ENCODE measurements at places on chromosomes 3 and 15. TPM values are rescaled to one million over a fixed set of nuclear protein-coding genes. Genes with fewer than 3 reads are reported as not detected.

Gene WNT7A
- total RNA-seq = 4.1 TPM

Gene GHSR
- total RNA-seq = not detected

- no peaks in the 10 kb centered on the region for H3K27me3 ChIP-seq
- peaks cover 8% of the 10 kb centered on the region for H3K36me3 ChIP-seq
- peak within 1 kb of the TSS; percentile 50 for H3K4me3 ChIP-seq
- DNase-seq = peak; percentile 85
Observed at GRCh38 chr3:46208167-46208704, at the start of gene CCR1. TSS of gene CCR1 (minus strand) at chr3:46208313. CDS start at chr3:46204313, 4,000 bp downstream.

Gene ASB14
- 0.50 TPM for total RNA-seq

DNA sequence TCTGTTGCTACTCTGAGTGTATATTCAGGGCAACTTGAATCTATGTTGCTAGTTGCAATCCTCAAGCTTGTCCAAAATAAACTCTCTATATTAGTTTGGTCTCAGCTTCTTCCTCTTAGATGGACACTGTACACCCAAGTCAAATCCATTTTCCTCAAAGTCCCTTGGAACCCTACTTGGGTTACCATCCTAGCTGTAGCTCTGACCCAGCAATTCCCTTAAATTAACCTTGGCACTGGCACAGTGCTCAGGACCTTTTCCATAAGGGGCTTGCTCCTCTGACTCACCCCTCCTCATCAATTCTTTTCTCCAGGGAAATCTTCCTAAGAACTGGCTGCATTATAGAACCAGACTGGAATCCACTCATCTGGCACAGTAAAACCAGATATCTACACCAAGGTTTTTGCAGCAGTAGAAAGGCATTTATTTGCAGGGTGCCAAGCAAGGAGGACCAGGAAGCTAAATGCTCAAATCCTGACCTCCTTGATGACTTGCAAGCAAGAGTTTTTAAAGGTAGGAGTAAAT is 44.9 kb upstream of the B3GALNT1 start:
- H3K4me1 ChIP-seq = no peaks in the 10 kb centered on the region
- no peaks in the 10 kb centered on the region for H3K27me3 ChIP-seq

GRCh38 chr15:73981761-73982221 is 10.3 kb downstream of the STOML1 start:
- no peak overlapping the region for H3K4me3 ChIP-seq
- H3K36me3 ChIP-seq = no peaks in the 10 kb centered on the region
- H3K27ac ChIP-seq = peak overlapping the region; percentile 91
- no peak for DNase-seq
- H3K27me3 ChIP-seq = no peaks in the 10 kb centered on the region

DNA sequence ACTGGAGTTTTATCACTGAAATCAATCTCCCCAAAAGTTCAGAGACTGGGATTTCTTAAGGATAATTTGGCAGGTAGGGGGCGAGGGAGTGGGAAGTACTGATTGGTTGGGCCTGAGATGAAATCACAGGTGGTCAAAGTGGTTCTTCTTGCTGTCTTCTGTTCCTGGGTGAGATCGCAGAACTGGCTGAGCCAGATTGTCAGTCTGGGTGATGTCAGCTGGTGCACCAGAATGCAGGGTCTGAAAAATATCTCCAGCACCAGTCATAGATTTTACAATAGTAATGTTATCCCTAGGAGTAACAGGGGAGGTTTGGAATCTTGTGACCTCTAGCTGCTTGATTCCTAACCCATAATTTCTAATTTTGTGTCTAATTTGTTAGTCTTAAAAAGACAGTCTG is 86.7 kb upstream of the SLC25A36 start:
- DNase-seq = no peak
- H3K36me3 ChIP-seq = no peaks in the 10 kb centered on the region
- H3K4me3 ChIP-seq = no peak overlapping the region
- H3K4me1 ChIP-seq = no peaks in the 10 kb centered on the region

Gene PLA2G4D
- total RNA-seq = not detected

Gene RASL12
- total RNA-seq = 21.5 TPM

Gene NRROS
- 20.7 TPM for total RNA-seq

DNA sequence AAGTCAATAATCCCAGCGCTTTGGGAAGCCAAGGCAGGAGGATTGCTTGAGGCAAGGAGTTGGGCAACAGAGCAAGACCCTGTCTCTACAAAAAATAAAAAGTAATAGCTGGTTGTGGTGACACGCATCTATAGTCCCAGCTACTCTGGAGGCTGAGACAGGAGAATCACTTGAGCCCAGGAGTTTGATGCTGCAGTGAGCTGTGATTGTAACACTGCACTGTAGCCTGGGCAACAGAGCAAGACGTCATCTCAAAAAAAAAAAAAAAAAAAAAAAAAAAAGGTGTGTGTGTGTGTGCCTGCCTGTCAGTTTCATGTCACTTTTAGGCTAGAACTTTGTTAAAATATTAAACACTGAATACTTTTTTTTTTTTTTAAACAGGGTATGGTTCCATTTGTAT is 28.4 kb downstream of the DNAJC19 start:
- H3K36me3 ChIP-seq = peaks cover 98% of the 10 kb centered on the region
- H3K4me1 ChIP-seq = no peaks in the 10 kb centered on the region
- no peak overlapping the region for H3K4me3 ChIP-seq
- H3K27ac ChIP-seq = no peak overlapping the region
- no peaks in the 10 kb centered on the region for H3K27me3 ChIP-seq

- H3K36me3 ChIP-seq = no peaks in the 10 kb centered on the region
- H3K4me1 ChIP-seq = no peaks in the 10 kb centered on the region
- DNase-seq = no peak
- no peak overlapping the region for H3K4me3 ChIP-seq
- no peak overlapping the region for H3K27ac ChIP-seq
- no peaks in the 10 kb centered on the region for H3K27me3 ChIP-seq
Observed at GRCh38 chr3:162171970-162172369, 675.4 kb downstream of the OTOL1 start.

GRCh38 chr3:160115387-160115786 is 109.8 kb upstream of the C3orf80 start:
- no peaks in the 10 kb centered on the region for H3K36me3 ChIP-seq
- no peaks in the 10 kb centered on the region for H3K27me3 ChIP-seq
- H3K4me1 ChIP-seq = peaks cover 11% of the 10 kb centered on the region
- no peak for DNase-seq
- H3K27ac ChIP-seq = no peak overlapping the region
- no peak overlapping the region for H3K4me3 ChIP-seq

DNA sequence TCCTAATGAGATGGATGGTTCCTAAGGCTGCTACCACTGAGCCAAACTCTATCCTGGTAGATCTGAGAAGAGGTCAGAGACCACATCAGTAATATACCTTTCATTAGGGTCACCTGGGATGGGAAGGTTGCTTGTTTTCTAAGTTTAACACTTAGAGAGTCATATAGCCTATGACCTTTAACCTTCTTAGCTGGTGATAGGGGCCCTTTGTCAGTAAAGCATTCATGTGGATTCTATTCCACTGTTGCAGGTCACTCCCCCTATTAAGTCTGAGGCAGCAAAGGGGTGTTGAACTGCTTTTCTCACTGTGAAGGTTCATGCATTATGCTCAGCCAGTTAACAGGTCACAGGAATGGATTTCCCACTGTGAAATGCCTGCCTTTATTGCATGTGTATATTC is 6.1 kb upstream of the ZNF609 start:
- H3K27ac ChIP-seq = no peak overlapping the region
- DNase-seq = no peak
- peaks cover 18% of the 10 kb centered on the region for H3K4me1 ChIP-seq
- H3K36me3 ChIP-seq = peaks cover 12% of the 10 kb centered on the region
- H3K27me3 ChIP-seq = no peaks in the 10 kb centered on the region

DNA sequence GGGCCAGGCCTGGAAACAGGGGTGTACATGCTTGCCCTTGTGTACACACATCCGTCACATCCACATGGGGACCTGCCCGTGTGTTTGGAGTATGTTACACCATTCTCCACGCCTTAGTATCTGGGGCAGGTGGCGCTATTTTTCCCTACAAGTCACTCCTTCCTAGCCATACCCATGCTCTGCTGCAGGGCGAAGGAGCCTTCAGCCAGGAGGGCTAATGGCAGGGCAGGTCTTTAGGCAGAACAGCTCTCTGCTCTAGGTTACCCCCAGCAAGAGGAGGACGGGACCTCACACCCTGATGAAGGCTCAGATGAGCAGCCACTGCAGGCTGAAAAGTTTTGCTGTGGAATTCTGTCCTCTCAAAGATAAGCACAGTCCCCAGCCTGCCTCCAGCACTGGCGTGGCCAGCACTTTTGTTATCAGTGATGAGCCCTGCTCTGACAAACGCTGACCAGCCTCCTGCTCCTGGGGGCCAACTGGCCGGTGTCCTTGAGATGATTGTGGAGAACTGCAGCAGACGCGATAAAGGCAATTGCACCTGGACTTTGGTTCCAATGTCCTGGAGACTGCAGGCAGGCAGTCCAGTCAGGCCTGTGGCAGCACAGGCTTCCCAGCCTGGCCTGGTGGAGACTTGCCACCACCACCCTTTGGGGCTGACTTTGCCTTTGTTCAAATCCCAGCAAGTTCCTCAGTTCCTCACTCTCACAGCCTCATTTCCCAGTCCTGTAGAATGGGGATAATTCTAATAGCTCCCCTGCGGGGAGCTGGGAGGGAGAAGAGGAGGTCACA is 19.8 kb upstream of the PIGZ start:
- no peaks in the 10 kb centered on the region for H3K4me1 ChIP-seq
- H3K27me3 ChIP-seq = peaks cover 15% of the 10 kb centered on the region
- no peak overlapping the region for H3K4me3 ChIP-seq
- H3K36me3 ChIP-seq = no peaks in the 10 kb centered on the region

DNA sequence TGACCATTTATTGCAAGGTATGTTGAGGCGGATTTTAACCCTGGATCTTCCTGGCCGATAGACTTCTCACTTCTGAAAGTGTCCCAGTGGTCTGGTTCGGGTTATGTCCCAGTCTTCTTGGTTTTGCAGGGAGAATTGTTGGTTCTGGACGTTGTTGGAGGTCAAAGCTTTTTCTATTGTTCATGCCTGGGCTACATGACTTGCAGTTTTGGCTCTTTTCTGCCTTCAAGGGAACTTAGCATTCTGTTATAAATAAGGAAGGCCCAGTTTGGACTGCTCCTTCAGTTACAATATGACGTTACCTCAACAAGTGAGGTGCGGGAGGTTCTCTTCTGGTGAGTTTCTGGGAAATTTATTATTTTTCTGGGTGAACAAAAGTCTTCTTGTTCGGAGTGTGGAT is 614.3 kb downstream of the DIPK2A start:
- no peak for DNase-seq
- no peak overlapping the region for H3K27ac ChIP-seq
- H3K4me1 ChIP-seq = no peaks in the 10 kb centered on the region
- H3K4me3 ChIP-seq = no peak overlapping the region

GRCh38 chr3:51975852-51976549 is 1.1 kb downstream of the ABHD14A start:
- no peaks in the 10 kb centered on the region for H3K27me3 ChIP-seq
- peak overlapping the region; percentile 97 for H3K27ac ChIP-seq
- peak; percentile 87 for DNase-seq
- H3K4me1 ChIP-seq = peaks cover 39% of the 10 kb centered on the region
- peak overlapping the region; percentile 88 for H3K4me3 ChIP-seq

GRCh38 chr15:85880501-85881190 is 85.9 kb upstream of the KLHL25 start:
- no peak overlapping the region for H3K4me3 ChIP-seq
- H3K4me1 ChIP-seq = no peaks in the 10 kb centered on the region
- no peaks in the 10 kb centered on the region for H3K36me3 ChIP-seq
- DNase-seq = no peak
- H3K27me3 ChIP-seq = peaks cover 6% of the 10 kb centered on the region

DNA sequence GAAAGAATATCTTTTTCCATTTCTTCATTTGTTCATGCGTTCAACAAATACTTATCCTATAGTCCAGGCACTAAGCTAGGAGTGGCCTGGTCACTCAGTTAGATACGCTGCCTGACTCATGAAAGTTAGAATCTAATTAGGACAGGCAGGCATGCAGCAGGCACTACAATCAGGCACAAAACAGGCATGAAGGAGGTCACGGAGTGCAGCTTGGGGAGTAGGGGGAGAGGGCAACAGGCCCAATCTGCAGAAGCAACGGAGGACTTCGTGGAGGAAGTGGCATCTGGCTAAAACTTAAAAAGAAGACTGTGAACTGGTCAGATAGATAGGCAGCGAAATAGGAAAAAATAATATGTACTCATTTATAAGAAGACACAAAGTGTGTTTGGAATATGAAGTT is 420.9 kb downstream of the MAGI1 start:
- no peak overlapping the region for H3K27ac ChIP-seq
- H3K4me3 ChIP-seq = no peak overlapping the region
- H3K4me1 ChIP-seq = no peaks in the 10 kb centered on the region
- DNase-seq = no peak
- H3K36me3 ChIP-seq = no peaks in the 10 kb centered on the region
- H3K27me3 ChIP-seq = no peaks in the 10 kb centered on the region

DNA sequence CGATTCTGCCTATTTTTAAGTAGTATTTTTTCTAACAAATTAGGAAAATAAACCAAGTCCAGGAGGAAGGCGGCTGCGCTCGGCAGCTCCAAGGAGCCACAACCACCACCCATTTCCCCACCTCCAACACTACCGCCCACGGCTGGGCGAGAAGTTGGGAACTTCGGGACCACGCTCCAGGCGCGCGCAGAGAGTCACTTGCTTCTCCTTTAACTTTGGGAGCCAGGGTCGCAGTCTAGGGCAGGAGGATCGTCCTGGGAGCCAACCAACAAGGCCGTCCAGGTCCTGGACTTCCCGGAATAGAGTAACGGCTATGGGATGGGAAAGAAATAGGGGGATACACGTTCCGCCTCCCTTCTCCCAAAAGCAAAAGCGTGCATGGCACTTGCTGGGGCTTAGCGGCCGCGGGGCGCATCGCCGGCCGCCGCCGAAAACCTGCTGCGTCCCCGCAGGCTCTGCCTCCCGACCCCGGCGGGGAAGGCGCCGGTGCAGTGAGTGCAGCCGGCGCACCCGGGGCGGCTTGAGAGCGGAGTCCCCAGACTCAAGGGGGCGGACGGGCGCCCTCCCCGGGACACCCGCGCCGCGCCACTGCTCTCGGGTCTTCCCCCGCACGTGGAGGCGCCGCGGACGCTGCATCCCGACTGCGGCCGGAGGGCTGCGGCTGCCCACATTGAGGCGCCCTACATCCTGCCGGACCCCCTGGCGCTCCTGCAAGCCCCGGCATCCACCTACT is 699 bp downstream of the MEGF11 start:
- peak overlapping the region; percentile 64 for H3K4me3 ChIP-seq
- peaks cover 75% of the 10 kb centered on the region for H3K27me3 ChIP-seq
- DNase-seq = no peak
- H3K27ac ChIP-seq = no peak overlapping the region
- H3K36me3 ChIP-seq = no peaks in the 10 kb centered on the region

Gene LRRK1
- 24.3 TPM for total RNA-seq

Gene STAC
- total RNA-seq = 51.4 TPM
